NCI-H524 (cell line): ENCODE measurements at places on chromosomes 6 and 20.

DNA sequence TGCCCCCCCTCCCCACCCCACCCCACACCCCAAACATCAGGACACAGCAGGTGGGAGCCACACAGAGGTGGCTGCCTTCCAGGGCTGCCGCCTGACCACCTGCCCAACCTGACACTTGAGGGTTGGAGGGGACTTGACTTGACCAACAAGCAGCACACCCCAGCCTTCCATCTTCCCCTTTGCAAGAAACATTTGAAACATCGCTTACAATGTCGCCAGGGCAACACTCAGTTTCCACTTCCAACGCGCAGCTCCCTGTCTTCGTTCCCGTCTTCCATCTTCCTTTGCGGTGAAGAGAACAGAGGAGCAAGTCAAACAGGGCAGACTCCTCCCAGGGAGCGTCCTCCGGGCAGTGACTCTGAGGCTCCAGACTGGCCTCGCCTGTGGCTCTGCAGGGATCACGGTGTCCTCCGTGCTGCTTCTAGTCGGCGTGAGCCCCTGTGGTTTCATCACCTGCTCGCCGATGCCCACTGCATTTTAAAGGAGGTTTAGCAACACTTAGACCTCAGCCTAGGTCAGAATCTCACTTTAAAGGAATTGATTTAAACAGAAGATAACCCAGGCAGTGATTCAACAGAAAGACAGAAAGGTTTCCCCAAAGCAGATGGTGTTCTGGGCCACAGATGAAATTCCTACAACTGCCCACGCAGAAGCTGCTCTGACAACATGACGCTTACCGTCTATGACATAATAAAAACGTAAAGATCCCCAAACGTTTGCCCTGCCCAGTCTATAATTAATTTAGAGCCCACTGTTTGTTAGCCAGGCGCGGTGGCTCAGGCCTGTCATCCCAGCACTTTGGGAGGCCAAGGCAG is 130.8 kb downstream of the TAF4 start:
- no peak for DNase-seq

GRCh38 chr6:20110478-20110877 is 101.8 kb downstream of the MBOAT1 start:
- no peak for DNase-seq

DNA sequence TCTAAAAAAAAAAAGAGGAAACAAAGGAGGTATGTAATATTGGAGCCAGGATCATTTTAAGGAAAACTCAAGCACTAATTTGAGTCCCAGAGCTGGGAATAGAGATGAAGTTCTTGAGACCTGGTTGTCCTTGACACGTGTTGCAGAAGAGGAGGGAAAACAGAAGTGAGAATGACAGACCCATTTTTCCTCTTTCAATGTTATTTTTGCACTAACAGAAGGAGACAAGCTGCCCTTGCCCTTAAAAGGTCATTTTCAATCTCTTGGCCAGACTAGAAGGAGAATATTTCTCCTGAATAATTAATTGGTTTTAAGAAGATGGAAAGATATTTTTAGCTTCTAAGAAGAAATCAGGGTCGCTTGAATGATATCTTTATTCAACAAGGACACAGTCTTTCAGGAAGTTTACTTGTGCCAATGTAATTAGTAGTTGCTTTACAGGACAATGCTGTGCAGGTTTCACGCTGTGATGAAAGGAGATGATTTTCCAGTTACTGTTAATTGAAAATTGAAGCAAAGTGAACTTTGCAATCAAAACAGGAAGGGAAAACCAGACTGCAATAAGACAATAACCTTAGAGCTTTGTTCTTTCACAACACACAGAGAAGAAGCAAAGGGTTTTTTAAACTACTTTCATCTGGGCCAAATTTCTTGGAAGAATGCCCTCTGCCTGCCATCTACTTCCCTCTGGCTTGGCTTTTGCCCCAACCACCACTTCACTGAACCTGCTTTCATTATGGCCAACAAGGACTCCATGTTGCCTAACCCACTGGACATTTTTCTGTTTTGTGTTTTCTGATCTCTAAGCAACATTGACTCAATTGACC is 107.8 kb upstream of the SHLD1 start:
- DNase-seq = no peak

DNA sequence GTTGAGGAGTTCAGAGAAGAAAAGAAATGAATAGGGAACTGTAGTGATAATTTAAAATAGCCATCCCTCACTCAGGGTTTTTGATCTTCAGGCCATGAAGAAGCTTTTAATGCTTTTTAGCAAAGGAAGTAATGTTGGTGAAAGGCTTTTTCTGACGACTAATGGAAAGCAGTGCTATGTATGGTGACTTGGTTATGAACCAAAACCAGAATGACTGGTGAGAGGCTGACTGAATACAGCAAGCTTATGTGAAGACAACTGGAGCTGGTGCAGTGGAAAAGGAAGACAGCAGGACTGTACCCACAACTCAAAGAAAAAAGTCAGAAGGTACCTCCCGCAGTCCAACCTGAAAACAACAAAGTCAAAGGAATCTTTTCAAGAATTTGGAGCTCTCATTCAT is 118.8 kb downstream of the PRDM1 start:
- DNase-seq = no peak

- DNase-seq = no peak
These were observed 7.7 kb upstream of the TMEM181 start for GRCh38 chr6:158552055-158552795.

DNA sequence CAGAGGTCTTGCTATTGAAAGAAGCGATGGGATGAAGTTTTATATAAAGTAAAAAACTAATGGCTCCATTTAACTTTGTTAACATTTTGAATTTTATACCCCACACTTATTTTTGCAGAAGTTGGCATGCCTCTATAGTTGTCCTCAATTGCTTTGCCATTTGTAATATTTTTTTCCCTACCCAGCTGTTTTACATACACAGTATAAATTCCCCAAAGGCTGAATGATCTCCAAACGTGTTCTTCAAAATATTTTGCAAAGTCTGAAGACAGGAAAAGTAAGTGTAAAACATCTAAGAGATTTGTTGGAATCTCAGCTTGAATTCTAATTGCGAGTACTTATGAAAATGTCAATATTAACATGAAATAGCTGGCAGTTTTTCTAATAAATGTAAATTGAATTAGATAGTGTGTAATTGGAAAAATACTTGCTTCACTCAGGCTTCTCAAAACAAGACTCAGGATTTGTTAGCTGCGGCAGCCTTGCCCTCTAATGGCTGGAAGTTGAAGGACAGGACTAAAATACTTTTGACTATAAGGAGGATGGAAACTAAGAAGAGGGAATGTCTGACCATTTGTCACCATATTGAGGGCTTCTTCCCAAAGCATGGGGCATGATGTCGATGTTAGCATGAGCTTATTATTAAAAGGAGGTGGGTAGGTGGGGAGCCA is 226.8 kb downstream of the UST start:
- DNase-seq = peak; percentile 34

DNA sequence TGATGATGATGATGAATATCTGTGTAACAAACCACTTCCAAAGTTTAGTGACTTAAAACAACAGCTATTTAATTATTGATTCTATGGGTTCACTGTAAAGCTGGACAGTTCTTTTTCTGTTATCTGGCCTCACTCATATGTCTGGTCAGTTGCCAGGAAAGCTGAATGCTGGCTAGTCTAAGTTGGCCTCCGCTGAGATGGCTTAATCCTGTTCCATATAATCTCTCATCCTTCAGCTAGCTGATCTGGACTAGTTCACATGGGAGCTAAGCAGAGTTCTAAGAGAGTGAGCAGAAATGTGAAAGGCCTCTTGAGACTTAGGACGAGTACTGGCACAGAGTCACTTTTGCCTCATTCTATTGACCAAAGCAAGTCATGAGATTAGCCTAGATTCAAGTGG is 334.7 kb upstream of the FLRT3 start:
- peak; percentile 57 for DNase-seq

DNA sequence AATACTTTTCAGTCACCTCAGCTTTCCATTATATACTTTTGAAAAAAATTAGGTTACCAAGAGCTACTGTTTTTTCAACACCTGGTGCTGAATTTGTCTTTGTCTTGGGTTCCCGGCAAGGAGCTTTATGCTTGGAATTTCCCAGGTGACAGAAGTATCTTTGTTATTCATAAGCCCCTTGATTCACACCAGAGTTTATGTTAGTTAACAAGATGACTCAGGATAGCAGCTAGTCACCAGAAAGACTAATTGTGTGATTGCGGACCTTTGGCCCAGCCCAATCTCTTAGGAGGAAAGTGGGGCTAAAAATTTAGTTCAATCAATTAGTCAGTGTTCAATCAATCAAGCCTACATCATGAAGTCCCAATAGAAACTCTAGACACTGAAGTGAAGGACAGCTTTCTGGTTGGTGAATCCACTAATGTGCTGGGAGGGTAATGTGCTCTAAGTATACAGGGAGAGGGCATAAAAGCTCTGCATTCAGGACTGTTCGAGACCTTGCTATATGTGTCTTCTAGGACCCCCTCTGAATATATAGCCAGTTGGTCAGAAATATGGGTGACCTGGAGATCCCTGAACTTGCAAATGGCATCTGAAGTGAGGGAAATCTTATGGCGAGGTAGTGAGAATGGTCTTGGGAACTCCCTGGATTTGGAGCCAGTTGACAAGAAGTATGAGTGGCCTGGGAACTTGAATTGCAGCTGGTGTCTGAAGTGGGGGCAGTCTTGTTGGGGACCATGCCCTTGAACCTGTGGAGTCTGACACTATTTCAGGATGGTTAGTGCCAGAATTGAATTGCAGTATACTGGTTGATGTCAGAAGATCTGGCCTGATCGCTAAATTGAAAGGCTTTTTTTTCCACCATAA is 16.2 kb downstream of the TMEM30A start:
- no peak for DNase-seq

- no peak for DNase-seq
These were observed 51.0 kb downstream of the EDN3 start for GRCh38 chr20:59351157-59352040.

- no peak for DNase-seq
These were observed 118.5 kb downstream of the PCSK2 start for GRCh38 chr20:17345321-17345720.

DNA sequence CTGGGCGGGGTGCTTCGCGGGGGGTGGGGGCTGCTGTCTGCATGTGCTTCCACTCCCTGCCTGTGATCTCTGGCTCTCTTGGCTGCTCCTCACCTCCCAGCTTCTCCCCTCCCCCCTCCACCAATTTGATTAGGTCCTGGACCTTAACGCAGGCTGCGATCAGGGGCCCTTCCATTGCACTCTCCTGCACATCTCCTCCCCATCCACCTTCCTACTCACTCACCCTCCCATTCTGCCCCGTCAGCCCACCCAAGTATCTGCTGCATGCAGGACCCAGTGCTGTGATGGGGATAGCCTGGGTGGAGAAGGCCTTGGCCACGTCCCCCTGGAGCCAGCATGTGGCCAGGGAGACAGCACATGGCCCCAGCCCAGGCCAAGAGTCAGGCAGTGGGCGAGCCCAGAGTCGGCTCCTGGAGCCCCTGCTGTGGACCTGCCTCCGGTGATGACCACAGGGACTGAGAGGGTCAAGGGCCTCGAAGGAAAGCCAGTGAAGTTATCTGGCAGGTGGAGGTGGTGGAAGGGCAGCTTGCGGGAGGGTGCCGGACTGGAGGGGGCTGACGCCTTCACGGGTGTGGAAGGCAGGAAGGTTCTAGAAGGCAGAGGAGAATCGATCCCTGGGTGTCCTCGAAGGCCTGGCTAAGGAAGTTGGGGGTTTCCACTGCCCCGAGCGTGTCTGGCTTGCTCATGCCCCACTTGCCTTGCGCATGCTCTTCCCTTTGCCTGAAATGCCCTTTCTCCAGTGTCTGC is 40.7 kb downstream of the SRC start:
- no peak for DNase-seq

GRCh38 chr6:20205722-20206161 is 6.5 kb downstream of the MBOAT1 start:
- DNase-seq = no peak

GRCh38 chr6:83180426-83180950 is 12.6 kb downstream of the PGM3 start:
- no peak for DNase-seq

- no peak for DNase-seq
These were observed 13.2 kb upstream of the HELZ2 start for GRCh38 chr20:63587256-63587655.

DNA sequence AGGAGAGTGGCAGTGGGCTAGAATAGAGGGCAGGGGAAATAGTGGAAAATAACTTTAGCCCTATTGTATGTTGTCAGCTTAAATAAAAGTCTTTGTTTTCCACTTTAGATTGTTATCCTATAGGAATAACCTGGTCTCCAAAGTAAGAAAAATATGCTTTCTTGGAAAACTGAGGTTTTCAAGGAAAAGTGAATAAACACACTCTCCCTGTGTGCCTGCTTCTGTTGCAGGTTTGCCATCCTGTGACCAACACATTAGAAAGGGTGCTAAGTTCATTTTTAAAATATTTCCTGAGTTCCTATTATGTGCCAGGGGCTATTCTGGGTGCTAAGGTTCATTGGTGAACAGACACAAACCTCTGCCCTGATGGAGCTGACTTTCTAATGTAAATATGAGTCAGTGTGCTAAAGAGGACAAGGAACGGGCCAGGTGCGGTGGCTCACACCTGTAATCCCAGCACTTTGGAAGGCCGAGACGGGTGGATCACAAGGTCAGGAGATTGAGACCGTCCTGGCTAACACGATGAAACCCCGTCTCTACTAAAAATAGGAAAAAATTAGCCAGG is 23.5 kb downstream of the BICRAL start:
- DNase-seq = no peak

GRCh38 chr6:139984317-139984716 is 609.9 kb upstream of the CITED2 start:
- DNase-seq = no peak

- DNase-seq = no peak
These were observed 38.5 kb upstream of the DEK start for GRCh38 chr6:18302561-18303439.

GRCh38 chr6:1043458-1043836 is 268.5 kb upstream of the FOXQ1 start:
- no peak for DNase-seq

DNA sequence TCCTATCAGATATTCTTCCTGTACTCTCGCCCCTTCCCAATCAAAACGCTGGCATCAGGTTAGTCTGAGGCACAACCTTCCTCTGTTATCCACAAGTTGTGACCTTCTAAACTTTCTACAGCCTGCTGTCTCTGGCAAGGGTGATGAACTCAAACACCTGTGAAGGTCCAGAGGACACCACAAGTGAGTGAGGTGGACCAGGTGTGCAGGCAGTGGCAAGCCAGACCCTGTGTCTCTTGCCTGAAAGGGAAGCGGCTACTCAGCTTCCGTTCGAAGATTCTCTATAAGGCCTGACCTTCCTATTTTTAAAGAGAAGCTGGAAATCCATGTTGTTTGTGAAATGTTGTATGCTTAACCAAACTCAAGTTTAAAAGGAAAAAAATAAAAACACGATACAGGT is 36.8 kb downstream of the GCM1 start:
- no peak for DNase-seq
